CD4-positive, alpha-beta memory T cell (primary cell): ENCODE measurements at places on chromosomes 3 and 15. TPM values are rescaled to one million over a fixed set of nuclear protein-coding genes. Genes with fewer than 3 reads are reported as not detected.

DNA sequence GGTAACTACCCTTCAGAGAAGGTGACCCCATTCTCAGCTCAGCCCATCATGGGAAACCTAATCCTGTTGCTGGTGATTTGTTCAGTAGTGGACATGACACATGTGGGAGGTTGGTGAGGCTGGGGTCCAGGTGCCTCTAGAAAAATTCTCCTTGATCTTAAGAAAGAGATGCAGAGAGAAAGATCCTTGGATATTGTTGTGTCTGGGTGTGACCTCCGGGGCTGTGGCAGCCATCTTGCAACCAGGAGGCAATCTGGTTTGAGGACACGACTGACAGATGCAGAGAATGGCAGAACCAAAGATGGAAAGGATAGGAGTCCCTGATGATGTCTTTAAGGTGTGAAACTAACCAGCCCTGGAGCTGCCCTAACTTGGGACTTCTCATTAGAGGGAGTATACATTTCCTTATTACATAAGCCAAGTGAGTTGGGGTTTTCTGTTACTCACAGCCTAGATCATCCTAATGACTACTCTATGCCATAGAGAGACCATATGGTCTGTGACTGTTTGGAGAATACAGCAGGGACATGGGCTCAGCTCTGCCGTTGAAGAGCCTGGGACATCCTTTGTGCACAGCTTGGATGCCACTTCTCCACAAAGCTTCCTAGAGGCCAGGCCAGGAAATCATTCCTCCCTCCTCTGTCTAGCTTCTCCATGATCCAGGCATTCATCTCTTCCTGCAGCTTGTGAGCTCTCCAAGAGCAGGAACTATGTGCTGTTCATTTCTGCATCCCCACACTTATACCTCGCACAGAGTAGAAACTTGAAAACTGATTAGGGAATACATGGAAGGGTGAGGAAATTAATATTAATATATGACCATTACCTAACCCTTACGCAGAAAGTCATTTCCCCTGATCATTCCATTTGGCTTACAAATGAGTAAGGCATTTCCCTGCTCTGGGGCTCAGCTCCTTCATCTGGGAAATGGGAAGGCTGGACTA is 45.9 kb downstream of the HRH1 start:
- DNase-seq, result no peak

DNA sequence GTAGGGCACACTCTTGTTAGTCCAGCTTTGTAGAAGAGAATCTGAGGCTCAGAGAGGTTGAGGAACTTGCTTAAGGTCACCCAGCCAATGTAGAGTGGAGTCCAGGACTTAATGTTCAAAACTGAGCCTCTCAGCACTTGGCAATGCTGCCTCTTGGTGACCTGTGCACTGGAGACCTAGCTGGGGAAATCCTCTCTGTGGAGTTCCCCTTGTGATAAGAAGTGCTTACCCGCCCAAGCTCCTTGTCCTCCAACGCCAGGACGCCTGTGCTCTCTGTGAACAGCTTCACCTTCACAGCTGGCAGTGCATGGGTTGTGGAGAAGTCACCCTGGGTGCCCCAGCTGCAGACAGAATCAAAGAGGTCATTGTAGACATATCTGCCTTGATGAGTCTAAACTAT is 219.1 kb upstream of the FEZF2 start:
- DNase-seq, result no peak

GRCh38 chr3:13346481-13347389 is 73.4 kb downstream of the NUP210 start:
- peak; percentile 82 for DNase-seq

Gene IRAK2
- 5.3 TPM for total RNA-seq

Gene FAM131A
- total RNA-seq, result 9.0 TPM
